ENCODE measurements at places on chromosomes 16 and 17. TPM values are rescaled to one million over a fixed set of nuclear protein-coding genes. Genes with fewer than 3 reads are reported as not detected.
A peak's percentile ranks its signal among the peaks of the same experiment; 100 is the strongest.

- ATAC-seq, result no peak
These were observed 16.5 kb upstream of the PHAF1 start for GRCh38 chr16:67093098-67093726.

GRCh38 chr16:28981517-28981916 is 3.3 kb upstream of the LAT start:
- no peak for ATAC-seq

GRCh38 chr17:80599546-80600305 is 55.1 kb downstream of the RPTOR start:
- peak; percentile 67 for ATAC-seq

DNA sequence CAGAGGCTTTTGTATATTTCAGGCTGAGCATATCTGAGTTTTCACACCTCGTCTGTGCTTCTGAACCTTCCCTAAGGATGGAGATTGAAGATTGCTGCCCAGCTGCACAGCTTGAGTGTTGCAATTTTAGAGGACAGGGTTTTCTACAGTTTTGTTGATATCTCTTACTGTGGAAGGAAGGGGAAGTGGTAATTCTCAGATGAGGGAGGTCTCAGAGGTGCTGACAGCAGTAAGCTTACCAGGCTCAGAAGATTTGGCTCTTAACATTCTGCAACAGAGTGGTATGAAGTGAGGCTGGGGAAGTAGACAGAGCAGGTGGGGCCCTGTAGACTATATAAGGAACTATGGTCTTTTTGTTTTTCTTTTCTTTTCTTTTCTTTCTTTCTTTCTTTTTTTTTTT is 45.8 kb upstream of the ARHGAP17 start:
- ATAC-seq, result peak; percentile 58

DNA sequence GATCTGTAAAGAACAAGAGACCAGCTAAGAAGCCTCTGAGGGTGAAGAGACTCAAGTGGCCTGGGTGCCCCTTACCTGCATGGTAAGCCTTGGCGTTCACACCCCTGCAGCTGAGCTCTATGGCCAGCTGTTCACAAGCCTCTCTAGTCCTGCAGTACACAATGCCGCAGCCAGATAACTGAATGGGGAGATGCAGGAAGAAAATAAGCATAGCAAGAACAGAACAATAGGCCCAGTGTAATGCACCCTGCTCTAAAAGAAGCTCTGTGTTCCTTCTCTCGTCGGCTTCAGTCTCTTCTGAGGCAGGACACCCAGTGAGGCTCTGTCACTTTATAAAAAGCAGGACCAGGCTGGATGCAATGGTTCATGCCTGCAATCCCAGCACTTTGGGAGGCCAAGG is 5.4 kb downstream of the RECQL5 start:
- ATAC-seq, result no peak

DNA sequence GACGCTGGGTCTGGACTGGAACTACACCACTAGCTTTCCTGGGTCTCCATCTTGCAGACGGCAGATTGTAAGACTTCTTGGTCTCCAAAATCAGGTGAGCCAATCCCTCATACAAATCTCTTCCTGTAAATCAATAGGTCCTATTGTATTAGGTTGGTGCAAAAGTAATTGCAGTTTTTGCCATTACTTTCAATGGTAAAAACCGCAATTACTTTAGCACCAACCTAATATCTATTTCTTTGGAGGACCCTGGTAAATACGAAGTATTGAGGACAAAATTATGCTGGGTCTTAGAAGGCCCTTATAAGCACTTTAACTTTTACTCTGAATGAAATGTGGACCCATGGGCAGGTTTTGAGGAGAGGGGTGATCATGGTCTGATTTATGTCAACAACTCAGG is 330.6 kb upstream of the C16orf82 start:
- no peak for ATAC-seq

- no peak for ATAC-seq
These were observed 169.7 kb upstream of the CACNG5 start for GRCh38 chr17:66665194-66665593.

FOXN1 gene
- total RNA-seq, result 14.8 TPM

DNA sequence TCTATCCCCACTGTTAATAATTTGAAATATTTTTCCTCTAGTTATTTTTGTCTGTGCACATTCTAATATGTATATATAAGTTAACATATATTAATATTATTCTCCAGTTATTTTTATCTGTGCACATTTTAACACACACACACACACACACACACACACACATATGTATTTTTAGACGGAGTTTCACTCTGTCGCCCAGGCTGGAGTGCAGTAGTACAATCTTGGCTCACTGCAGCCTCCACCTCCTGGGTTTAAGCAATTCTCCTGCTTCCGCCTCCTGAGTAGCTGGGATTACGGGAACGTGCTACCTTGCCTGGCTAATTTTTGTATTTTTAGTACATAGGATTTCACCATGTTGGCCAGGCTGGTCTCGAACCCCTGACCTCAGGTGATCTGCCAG is 12.7 kb downstream of the MIEN1 start:
- no peak for ATAC-seq

CDIP1 gene
- 18.9 TPM for total RNA-seq

DNA sequence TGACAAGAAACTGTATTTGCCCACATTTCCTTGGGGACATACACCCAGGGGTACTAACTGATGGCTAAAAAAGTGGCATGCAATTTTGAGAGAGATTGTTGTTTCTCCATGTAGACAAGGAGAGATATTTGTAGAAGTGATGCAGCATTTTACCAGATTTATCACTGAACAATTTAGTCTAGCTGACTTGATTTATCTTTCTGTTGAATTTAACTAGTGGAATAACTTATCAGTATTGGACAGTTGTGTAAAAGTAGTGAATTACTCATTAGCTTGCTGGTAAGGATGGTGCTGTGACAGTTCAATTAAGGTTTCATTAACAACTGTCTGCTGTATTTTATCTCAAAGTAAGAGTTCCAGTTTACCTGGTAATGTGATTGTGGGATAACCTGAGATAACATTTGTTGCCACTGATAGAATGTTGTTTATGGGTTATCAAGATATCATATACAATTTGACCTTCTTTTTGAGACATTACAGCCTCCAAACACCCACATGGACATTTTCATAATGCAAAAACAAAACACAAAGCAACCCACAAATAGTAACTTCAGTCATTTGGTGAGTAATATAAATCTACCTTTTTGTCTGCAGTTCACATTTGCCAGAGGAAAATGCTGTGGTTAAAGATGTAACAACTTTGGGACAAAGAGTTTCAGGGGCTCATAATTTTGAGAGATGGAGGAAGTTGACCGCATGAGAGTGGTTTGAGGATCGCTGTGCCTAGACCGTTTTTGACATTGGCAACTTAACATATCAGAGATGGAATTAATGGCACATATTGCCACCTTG is 3.8 kb downstream of the NLK start:
- ATAC-seq, result no peak

DNA sequence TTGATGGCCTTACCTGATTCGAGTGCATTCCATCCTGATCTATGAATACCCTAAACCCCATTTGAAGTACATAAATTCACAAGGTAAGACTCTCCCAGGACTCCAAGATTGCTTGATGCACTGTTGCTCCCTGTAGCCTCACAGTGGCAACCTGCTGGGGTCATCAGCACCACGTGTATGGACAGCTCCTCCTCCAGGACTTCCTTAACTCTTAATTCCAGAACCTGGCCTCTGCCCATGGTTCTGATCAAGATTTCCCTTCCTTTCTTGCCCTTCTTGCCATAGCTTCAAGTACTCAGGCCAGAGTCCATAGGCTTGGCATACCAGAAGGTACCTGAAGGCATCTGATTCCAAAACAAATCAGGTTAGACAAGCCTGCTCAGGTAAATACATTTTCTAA is 34.0 kb upstream of the NLK start:
- peak; percentile 57 for ATAC-seq

DNA sequence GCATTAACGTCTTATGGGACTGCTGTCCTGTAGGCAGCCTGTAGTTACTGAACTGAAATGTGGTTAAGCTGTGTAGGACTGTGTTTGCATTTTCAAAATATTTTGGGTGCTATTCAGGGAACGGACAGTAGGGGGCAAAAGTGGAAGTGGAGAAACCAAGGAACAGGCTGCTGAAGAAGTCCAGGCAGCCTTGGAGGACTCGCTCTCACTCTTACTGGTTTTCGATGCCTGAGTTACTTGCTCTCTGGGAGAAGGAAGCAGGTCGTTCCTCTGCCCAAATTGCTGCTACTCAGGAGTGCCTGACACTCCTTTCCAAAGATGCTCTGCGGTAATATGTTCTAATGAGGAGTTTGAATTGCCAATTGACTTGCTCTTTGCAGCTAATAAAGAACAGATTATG is 64.5 kb upstream of the RBFOX1 start:
- peak; percentile 39 for ATAC-seq

DNA sequence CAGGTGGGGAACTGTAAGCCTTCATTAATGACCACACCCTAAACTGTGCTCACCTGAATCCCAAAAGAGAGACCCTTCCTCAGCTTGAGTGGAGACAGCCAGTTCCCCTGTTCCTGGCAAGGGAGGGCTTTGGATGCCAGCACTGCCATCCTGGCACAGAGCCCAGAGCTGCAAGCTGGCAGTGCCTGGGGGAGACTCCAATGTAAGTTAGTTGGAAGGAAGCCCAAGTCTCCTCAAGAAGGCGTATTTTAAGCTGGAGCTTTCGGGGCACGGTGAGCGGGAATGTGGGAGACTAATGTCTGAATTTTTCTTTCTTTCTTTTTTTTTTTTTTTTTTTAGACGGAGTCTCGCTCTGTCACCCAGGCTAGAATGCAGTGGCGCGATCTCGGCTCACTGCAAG is 4.7 kb downstream of the CDC42EP4 start:
- ATAC-seq, result no peak

GRCh38 chr17:21817791-21818364 is 125.6 kb downstream of the KCNJ18 start:
- ATAC-seq, result no peak

GRCh38 chr17:57601143-57601735 is 143.9 kb downstream of the CCDC182 start:
- ATAC-seq, result no peak

RASL10B gene
- total RNA-seq, result 0.32 TPM

SCARF1 gene
- total RNA-seq, result 2.3 TPM

DNA sequence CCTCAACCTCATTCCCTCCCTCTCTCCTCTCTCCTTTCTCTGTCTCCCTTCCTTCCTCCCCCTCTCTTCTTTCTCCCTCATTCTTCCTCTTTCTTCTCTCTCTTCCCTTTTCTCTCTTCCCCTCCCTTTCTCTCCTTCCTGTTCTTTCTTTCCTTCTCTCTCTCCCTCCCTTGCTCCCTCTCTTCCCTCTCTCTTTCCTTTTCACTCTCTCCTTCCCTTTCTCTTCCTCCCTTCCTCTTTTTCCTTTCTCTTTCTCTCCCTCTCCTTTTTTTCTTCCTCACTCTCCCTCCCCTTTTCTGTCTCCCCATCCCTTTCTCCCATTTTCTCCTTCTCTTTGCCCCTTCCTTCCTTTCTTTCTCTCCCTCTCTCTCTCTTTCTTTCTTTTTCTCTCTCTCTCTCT is 7.9 kb upstream of the ELAC2 start:
- no peak for ATAC-seq

- no peak for ATAC-seq
These were observed 6.6 kb downstream of the RIPOR1 start for GRCh38 chr16:67535201-67535600.

- ATAC-seq, result no peak
These were observed 7.1 kb downstream of the HBQ1 start for GRCh38 chr16:187330-187729.

GRCh38 chr16:51624080-51624775 is 473.2 kb upstream of the SALL1 start:
- no peak for ATAC-seq

DNA sequence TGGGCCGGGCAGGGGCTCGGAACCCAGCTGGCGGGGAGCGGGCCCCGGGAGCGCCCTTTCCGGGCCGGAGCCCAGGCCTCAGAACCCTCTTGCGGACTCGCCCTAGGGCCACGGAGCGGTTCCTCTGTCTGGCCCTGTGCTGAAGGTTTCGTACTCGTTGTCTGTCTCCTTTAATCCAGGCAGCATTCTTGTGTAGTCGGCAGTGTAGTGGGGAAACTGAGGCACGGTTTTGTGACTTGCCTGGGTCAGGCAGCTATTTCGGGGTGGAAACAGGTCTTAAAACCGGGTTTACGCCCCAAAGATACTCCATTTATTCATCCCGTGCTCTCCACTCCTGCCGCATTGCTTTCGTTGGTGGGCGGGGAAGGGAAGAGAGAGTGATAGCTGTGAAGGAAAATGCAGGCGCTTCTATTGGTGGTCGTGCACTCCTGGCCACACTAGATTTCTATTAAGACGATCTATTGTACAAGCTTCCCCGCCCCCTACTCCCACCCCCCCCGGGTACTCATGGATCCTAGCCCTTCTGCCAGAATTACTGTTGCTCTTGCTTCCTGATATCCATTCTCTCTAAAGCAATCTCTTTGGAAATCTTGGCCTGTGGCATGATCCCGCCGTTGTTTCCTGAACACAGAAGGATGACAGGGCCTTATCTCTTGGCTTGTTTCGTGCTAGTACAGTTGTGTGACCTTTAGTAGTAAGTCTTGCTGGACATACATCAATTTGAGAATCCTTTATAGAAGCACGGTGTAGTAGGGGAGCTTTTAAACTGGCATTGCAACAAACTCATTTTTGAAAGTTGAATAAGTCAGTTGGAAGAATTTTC is 751 bp downstream of the DCAF7 start:
- ATAC-seq, result peak; percentile 19

- no peak for ATAC-seq
These were observed 31.7 kb upstream of the NUDT16L1 start for GRCh38 chr16:4661661-4662060.

DNA sequence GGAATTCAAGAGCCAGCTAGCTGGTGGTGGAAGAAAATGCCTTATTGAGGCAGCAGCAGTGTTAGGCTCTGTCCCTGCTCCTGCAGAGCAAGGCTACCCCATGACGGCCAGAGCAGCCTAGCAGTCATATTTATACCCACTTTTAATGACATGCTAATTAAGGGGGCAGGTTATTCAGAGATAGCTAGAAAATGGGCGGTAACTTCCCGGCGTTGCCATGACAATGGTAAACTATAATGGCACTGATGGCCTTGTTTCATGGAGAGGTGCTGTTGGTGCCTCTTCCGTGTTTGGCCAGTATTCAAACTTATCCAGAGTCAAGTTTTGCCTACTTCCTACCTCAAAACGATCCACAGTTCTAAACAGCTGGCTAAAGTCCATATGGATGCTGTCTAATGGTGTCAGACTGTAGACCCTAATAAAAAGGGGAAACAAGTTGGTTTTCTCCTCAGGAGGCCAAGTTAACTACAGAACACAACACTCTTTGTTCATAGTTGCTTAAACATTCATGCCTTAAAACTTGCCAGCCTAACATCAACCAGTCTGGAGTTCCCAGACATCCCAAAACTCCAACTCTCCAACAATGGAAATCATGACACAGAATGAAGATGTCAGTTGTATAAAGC is 3.7 kb upstream of the SCNN1B start:
- no peak for ATAC-seq

DNA sequence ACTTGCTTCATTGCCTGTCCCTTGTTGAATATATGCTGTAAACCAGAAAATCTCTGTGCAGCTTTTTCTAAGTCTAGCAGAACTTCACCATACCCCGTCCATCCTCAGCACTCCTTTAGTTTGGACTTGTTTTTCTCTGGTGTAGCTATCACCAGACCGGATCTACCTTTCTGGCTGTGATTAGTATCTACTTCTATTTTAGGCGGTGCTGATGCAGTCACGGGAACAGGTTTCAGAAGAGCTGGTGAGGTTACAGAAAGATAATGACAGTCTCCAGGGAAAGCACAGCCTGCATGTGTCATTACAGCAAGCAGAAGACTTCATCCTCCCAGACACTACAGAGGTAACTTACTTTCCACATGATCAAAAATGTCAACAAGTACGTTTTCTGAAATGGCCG is 46.4 kb downstream of the NUP88 start:
- no peak for ATAC-seq

GRCh38 chr16:60204181-60204580 is 1470.1 kb upstream of the GOT2 start:
- ATAC-seq, result no peak

MT4 gene
- 8.4 TPM for total RNA-seq

MYOCD gene
- 1.3 TPM for total RNA-seq

Measured in esophagus mucosa (tissue), 1 donor.